RWPE1 (cell line): ENCODE measurements at places on chromosomes 6 and 20.

DNA sequence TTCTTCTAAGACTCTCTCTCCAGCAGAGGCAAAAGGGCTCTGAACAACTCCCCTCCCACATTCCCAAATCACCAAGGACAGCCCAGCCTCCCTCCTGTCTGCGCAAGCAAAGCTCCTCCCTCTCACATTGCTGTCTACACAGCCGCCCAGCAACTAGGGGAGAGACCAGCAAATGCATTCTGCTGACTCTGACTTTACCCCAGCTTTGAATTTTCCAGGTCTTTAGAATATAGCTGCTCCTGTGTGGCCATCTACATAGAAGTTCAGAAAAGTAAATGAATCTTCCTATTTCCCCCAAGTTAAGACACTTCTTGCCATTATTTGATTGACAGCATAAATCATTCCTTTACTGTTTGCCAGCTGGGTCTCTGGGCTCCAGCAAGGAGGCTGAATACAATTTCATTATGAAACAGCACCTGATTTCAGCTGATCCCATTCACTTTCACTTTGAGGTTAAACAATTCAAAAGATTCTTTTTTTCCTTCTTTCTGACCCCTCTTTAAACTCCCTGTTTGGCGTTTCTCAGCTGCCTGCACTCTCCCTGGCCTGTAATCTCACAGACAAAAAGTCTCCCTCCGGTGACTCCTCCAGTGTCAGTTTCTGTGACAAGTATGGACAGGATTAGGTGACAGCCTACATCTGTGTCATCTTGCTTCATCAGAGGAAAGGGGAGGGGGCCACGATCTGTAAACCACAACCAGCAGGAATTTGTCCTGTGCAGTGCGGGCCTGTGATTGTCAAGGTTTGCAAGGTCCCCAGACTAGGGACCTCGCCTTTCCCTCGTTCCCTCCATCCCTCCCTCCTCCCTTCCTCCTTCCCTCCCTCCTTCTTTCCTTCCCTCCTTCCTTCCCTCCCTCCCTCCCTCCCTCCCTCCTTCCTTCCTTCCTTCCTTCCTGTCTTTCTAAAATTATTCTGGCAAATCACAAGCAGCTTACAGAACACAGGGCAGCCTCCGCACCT lies 205.6 kb upstream of the RIN2 start:
- DNase-seq, result peak; percentile 58

GRCh38 chr20:44643154-44643519 lies 8.4 kb downstream of the ADA start:
- DNase-seq, result no peak

- DNase-seq, result no peak
Observed at GRCh38 chr6:127446356-127446755, 12.8 kb downstream of the KIAA0408 start.

- DNase-seq, result no peak
Observed at GRCh38 chr20:34815636-34816035, 9.8 kb downstream of the NCOA6 start.

DNA sequence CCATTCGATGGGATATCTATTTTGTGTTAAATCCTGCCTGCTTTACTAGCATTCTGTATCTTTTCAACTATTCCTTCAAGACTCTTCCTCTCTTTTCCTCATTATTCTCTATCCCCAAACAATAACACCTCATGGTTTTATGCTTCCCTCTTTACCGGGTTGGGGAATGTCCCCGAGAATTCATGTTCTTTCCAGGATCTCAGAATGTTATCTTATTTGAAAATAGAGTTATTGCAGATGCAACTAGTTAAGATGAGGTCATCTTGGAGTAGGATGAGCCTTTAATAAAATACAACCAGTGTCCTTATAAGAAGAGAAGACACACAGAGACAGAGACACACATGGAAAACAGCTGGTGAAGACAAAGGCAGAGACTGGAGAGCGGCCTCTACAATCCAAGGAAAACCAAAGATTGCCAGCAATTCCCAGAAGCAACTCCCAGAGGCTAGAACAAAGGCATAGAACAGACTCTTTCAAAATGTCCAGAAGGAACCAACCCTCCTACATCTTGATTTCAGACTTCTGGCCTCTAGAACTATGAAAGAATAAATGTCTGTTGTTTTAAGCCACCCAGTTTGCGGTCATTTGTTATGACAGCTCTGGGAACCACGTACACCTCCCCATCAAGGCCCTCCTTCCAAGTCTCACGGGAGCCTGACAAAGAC lies 126.8 kb upstream of the TNFAIP3 start:
- DNase-seq, result no peak
